Activated CD4-positive, alpha-beta T cell treated with anti-CD3 and anti-CD28 coated beads, Interleukin-2, amount 10 ng/mL, durations not matched to agents 24 days and 14 days (primary cell): ENCODE measurements at places on chromosomes 5 and 9. TPM values are rescaled to one million over a fixed set of nuclear protein-coding genes. Genes with fewer than 3 reads are reported as not detected.

- DNase-seq = no peak
- H3K27ac ChIP-seq = peak overlapping the region; percentile 99
- H3K4me3 ChIP-seq = peak overlapping the region; percentile 97
Measured at GRCh38 chr5:66144834-66145390, 812 bp downstream of the SREK1 start.

DNA sequence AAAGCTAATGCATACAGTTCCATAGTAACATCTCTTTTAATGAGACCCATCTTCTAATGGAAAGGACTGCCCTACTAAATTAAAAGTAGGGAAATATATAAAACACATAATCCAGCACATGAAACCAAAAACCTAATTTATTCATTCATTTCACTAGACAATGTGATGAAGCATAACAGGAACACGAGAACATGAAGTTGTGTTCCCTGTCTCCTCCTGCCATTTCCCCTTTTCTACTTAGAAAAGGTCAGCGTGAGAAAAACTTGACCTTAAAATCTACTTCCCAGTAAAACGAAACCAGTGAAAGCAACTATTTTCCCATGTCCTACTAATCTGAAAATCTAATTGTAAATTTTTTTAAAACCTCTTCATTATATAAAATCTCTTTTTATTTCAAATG, 847.5 kb downstream of the TLE1 start:
- H3K4me3 ChIP-seq = no peak overlapping the region
- no peaks in the 10 kb centered on the region for H3K4me1 ChIP-seq
- H3K36me3 ChIP-seq = no peaks in the 10 kb centered on the region
- no peak for DNase-seq

DNA sequence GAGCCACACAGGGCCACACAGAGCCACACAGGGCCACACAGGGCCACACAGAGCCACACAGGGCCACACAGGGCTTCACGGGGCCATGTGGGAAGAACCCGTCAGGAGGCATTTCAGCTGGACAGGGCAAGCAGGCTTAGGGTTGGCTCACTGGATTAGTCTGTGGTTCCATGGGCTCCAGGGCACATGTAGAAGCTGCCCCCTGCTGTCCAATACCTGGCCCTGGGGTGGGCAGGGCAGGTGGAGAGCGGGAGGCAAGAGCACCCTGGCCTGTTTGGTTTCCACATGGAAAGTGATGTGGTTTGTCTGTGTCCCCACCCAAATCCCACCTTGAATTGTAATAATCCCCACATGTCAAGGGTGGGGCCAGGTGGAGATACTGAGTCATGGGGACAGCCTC, 16.4 kb upstream of the LPCAT1 start:
- peaks cover 3% of the 10 kb centered on the region for H3K27me3 ChIP-seq
- DNase-seq = no peak
- H3K27ac ChIP-seq = no peak overlapping the region
- no peaks in the 10 kb centered on the region for H3K36me3 ChIP-seq

DNA sequence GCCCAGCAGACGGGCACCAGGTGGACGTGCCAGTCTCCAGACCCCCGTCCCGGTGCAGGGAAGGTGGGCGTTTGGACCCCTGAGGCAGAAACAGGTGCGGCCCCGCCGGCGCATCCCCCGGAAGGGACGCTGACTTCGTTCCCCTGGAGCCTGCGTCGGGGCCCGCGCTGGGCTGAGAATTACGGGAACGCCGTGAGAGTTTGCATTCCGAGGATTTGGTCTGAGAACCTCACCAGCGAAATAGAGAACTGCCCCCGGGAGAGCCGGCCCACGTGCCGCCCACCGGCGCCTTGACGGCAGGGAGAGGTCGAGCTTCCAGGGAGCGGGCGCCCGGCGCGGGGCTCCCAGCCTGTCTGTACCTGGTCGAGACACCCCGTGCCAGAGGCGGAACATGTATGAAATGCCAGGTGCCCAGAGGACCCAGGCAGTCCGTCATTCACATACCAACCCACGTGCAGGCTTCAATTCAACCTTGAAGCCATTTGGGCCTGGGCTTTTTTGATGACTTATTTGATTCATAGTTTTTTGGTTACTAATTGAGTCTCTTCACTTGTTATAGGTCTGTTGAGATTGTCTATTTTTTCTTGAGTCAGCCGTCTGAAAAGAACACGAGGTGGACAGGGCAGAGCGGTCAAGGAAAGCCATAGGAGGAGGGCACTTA, 877 bp upstream of the CAMSAP1 start:
- H3K4me1 ChIP-seq = peaks cover 35% of the 10 kb centered on the region
- no peaks in the 10 kb centered on the region for H3K27me3 ChIP-seq
- H3K27ac ChIP-seq = peak overlapping the region; percentile 82
- H3K4me3 ChIP-seq = peak overlapping the region; percentile 75

DNA sequence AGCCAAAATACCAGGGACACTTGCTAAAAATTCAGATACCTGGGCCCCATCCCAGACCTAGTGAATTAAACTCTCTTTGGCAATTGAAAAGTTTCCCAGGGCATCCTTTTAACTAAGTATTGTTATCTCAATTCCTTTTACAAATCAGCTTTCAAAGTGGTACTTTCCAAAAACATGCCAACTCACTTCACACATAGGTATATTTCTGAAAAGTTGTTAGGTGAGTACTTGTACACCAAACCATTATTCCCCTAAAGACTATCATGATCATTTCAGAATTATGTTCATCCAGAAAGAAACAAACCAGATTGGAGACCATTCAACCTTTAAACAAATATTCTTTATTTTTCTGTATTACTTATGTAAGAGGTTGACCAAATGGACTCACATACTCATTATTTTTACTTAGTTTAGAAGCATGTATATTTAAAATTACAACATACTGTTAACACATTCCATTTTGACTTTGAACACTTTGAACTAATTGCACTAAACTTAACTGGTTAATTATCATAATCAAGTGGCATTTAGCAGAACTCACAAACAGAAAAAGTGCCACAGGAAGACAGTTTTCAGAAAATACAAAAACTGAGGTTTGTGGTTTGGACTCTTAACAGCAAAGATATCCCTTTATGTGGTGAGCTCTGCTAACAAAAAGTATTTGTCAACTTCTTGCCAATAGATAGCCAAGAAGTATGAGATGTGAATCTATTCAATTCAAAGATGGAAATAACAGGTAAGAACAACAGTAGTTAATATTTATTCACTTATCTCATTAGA, 40.7 kb downstream of the KIAA0825 start:
- H3K4me3 ChIP-seq = peak overlapping the region; percentile 36
- H3K4me1 ChIP-seq = peaks cover 42% of the 10 kb centered on the region
- H3K27ac ChIP-seq = peak overlapping the region; percentile 20
- H3K27me3 ChIP-seq = no peaks in the 10 kb centered on the region
- DNase-seq = peak; percentile 75
- peaks cover 4% of the 10 kb centered on the region for H3K36me3 ChIP-seq

TEK gene
- not detected in 2 replicates for total RNA-seq

DNA sequence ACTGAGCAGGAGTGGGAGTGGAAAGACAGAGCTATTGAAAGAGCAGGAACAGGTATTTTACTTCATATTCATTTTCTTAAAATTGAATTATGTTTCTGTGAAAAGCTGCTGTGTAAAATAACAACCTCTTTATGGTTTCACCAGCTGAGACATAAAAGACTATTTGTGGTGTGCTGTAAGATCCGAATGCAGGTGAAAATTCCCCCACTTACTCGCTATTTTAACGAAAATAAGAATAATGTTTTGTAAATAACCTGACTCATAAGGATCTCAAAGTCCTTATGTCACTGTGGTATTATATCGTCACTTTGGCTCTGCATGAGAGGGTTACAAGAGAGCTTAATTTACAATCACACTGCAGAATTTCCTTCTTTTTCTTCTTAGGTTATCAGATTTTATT, 65.3 kb upstream of the NFIB start:
- no peaks in the 10 kb centered on the region for H3K27me3 ChIP-seq
- no peaks in the 10 kb centered on the region for H3K4me1 ChIP-seq
- H3K4me3 ChIP-seq = no peak overlapping the region
- H3K36me3 ChIP-seq = no peaks in the 10 kb centered on the region
- no peak overlapping the region for H3K27ac ChIP-seq

DNA sequence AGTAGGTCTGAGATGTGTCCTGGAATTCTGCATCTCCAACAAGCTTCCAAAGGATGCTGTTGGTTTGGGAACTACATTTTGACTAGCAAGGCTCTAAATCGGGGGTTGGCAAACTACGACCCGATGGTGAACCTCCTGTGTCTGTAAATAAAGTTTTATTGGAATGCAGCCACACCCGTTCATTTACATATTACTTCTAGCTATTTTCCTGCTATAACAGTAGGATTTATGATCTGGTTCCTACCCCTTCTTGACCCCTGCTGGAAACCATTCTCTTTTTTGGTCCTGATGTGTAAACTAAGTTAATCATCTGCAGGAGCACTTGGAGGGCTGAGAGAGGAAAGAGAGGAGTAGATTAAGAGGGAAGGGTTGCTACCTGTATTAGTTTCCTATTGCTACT, 454.5 kb downstream of the RASEF start:
- no peak for DNase-seq
- H3K27ac ChIP-seq = no peak overlapping the region
- no peak overlapping the region for H3K4me3 ChIP-seq
- H3K27me3 ChIP-seq = no peaks in the 10 kb centered on the region
- H3K36me3 ChIP-seq = no peaks in the 10 kb centered on the region
- H3K4me1 ChIP-seq = no peaks in the 10 kb centered on the region

GRCh38 chr5:32098291-32098690, 75.8 kb downstream of the GOLPH3 start:
- no peak for DNase-seq
- H3K27ac ChIP-seq = no peak overlapping the region
- H3K4me1 ChIP-seq = peaks cover 2% of the 10 kb centered on the region

DNA sequence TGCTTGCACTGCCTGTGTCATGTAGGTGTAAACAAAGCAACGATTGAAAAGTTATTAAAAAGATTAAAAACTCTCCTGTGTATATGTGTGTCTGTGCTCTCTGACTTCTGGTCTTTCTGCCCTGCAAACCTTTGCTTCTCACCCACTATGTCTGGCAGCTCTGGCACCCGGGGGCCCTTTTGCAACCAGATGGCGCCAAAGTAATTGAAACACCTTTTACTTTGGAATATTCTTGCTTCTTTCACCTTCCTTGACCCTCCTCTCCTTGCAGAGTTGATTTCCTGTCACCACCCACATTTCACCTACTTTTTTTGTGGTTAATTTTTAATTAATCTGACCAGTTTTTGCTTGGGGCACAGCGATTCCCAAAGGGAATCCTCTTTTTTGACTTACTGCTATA, 275.5 kb downstream of the ARHGEF28 start:
- DNase-seq = no peak
- peaks cover 4% of the 10 kb centered on the region for H3K4me1 ChIP-seq
- H3K27ac ChIP-seq = no peak overlapping the region
- peaks cover 23% of the 10 kb centered on the region for H3K27me3 ChIP-seq
- no peaks in the 10 kb centered on the region for H3K36me3 ChIP-seq
- H3K4me3 ChIP-seq = no peak overlapping the region

DNA sequence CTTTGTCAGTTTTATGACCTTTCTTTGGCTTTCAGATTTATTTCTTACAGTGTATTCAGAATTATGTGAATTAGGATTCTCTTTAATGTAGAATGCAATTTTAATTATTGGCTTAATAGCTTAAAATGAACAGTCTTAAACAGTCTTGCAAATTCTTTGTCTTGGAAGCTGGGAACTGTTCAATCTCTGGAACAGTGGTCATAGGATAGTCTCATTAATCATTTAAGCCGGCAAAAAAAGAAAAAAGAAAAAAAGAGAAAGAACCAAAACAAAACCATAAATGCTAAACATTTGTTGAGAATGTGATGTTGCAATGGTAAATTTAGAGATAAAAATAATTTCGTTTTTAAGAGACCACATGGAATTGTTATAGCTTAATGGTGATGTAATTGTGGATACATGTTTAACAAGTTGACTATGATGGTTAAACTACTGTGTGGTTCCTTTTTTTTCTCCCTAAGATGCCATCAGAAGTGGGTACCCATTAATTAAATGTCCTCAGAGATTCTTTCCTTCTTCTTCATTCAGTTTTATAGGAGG, 61.6 kb downstream of the NNT start:
- no peaks in the 10 kb centered on the region for H3K4me1 ChIP-seq
- no peak overlapping the region for H3K27ac ChIP-seq
- H3K4me3 ChIP-seq = no peak overlapping the region
- no peak for DNase-seq
- peaks cover 54% of the 10 kb centered on the region for H3K36me3 ChIP-seq

DNA sequence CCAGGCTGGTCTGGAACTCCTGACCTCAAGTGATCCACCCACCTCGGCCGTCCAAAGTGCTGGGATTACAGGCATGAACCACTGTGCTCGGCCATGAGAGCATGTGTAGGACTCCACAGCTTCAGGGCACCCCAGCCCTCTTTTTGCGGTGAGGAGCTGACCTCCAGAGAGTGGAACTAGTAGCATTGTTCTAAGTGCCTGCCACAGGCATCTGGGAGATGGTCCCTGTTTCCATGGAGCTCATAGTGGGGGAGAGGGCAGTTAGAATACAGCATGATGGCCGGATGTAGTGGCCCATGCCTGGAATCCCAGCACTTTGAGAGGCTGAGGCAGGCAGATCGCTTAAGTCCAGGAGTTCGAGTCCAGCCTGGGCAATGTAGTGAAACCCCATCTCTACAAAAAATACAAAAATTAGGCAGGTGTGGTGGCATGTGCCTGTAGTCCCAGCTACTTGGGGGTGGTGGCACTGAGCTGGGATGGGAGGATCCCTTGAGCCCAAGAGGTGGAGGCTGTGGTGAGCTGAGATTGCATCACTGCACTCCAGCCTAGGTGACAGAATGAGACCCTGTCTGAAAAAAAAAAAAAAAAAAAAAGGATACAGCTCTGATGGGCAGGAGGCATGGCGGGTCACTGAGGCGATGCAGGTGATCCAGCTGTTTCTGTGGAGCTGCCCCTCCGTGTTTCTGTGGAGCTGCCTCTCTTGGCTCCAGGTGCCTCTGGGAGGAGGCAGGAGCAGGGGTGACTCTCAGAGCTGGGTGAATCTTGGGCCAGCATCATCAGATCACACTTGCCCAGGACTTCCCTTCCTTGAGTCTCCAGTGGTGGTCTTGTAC, 4.2 kb downstream of the ASS1 start:
- no peaks in the 10 kb centered on the region for H3K36me3 ChIP-seq
- H3K4me3 ChIP-seq = no peak overlapping the region
- H3K27me3 ChIP-seq = peaks cover 9% of the 10 kb centered on the region
- no peak overlapping the region for H3K27ac ChIP-seq
